HFF-Myc (cell line): ENCODE measurements at places on chromosomes 11 and 22.

DNA sequence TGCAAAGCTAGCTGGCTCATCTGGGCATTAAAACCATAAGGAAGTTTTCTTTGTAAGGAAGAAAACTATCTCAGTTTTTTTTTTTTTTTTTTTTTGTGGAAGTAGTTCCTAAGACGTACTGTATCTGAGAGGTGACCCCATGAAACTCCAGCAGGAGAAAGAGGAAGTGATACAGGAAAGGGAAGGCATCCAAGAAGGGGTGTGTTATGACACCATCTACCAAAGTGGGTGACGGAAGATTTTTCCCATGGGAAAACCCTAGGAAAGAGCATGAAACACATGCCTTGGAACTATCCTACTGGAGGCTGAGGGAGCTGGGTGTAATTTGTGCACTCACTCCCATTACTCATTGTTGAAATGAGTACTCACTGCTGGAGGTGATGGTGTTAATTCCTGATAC lies 63.8 kb upstream of the ARHGAP20 start:
- DNase-seq = no peak

DNA sequence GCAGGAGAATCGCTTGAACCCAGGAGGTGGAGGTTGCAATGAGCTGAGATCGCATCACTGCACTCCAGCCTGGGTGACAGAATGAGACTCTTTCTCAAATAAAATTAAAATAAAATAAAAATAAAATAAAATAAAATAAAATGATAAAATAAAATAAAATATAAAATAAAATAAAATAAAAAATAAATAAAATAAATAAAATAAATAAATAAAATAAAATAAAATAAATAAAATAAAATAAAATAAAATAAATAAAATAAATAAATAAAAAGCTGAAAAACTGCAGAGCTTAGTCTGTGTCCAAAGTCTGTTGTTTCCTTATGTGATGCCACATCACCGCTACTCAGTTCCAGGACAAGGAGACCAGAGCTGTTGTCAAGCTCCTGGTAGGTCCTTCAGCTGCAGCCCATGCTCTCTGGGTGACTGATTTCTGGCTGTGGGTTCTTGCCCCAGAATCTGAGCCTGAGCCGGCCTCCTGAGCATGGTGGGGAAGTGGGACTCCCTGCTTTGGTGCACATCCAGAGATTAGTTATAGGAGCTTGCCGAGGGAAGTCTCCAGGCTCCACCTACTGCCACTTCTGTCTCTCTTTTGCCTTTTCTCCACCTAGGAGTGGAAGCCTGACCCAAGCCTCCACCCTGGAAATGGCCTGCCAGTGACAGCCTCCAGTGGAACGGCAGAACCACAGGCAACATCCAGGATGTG lies 31.3 kb upstream of the ADA2 start:
- no peak for DNase-seq

DNA sequence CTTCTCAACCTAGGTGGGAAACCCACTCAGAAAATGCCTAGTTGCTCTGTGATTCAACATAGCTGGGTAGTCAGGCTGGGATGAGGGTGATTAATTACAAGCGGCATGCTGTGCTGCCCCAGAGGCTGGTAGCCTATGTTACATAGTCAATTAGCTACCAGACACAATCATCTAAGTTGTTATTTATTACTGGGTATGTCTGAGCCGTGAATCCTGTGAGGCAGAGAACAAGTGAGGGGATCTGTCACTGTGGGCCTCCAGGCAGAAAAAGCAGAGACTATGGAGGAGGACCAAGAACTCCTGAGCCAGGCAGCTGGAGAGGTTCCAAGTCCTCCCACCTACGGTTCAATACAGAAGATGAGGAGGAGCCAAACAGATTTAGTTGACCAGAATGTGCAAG lies 186.6 kb upstream of the BDNF start:
- DNase-seq = no peak

DNA sequence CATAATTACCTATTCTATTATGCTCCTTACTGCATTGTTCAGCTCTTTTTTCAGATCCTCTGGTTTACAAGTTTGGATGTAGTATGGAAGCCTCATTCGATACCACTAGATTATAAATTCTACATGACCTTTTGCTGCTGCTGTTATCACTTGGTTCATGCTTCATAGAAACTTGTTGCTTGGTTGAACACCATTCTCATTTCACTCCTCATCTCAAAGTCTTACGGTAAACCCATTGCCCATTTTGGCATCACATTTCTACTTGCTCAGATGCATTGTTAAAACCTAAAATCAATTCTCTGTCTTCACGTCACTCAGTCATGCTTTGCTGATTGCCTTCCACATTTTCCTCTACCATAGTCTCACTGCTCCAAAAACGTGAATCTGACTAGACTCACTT lies 155.5 kb upstream of the DDI1 start:
- DNase-seq = no peak

GRCh38 chr11:2932850-2933251 lies 3.6 kb upstream of the PHLDA2 start:
- DNase-seq = no peak

- peak; percentile 27 for DNase-seq
Observed at GRCh38 chr11:32297611-32298011, 137.7 kb downstream of the WT1 start.

- DNase-seq = no peak
Observed at GRCh38 chr11:91857179-91857578, 367.4 kb upstream of the FAT3 start.

DNA sequence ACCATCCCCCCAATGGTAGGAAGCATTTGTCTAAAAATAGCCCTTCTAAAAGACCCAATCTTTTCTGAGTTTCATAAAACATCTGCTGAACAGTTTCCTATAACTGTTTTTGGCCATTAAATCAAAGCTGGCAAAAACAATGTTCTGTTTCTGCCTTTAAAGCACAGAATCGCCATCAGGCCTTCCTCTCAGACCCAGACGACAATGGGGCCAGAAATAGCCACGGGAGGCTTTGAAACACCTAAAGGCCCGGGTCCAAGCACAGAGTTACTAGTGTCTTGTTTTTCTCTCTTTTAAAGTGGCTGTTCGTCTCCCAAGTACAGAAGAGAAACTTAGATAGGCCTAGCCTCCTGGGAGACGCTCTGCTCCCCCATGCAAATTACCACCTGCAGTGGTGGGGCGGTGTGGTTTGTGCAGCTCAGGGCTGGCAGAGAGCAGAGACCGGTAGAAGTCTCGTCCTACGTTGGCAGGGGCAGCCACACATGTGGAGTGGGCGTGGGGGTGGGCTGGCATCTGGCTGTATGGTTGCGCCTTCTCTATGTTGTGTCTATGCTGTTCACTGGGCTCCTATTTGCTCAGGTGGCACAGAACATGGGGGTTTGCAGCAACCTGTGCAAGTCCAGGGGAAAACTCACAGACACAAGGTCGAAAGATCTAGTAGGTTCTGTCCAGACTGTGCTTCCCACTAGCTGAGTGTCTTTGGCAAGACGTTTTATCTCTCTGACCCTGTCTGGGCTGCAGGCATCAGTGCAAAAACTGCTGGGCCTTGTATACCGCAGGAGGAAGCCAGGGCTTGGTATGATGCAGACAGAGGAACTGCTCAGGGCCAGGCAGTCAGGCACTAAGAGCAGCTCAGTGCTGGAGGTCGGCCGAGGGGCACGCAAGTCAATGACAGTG lies 23.6 kb upstream of the ETS1 start:
- no peak for DNase-seq

DNA sequence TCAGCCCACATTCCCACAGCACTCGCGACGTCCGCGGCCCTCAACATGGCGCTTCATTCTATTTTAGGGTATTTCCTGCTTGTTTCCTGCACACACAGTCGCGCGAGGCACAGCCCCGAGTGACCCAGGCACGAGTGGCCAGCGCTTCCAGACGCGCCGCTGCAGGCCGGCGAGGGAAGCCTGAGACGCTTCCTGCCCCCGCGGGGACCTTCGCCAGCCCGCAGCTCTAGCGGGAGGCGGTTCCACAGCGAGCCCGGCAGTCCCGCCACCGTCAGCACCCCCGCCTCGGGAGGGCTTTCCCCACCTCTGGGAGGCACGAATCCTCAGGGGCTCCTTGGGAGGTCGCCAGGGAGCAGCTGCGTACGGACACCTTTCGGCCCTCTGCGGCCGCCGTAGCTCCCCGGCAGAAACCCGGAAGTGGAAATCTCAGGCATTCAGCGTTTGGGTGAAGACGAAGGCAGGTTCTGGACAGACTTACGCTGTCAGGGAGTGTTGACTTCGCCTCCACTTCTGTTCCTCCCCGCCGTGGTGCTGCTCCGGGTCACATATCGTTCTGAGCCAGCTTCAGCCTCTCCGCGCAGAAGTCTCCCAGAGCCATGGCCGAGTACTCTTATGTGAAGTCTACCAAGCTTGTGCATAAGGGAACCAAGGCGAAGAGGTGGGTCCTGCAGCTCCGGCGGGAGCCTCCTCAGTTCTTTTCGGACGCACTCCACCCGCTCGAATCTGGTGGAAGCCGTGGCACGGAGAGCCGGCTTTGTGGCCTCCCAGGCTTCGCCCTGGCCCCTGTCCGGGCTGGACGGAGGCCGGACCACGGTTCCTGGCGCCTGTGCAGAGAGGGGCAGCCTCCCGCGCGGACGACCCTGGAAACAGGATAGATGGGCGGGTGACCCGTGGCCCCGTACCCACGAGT lies 2925.9 kb upstream of the OR11H1 start:
- no peak for DNase-seq

DNA sequence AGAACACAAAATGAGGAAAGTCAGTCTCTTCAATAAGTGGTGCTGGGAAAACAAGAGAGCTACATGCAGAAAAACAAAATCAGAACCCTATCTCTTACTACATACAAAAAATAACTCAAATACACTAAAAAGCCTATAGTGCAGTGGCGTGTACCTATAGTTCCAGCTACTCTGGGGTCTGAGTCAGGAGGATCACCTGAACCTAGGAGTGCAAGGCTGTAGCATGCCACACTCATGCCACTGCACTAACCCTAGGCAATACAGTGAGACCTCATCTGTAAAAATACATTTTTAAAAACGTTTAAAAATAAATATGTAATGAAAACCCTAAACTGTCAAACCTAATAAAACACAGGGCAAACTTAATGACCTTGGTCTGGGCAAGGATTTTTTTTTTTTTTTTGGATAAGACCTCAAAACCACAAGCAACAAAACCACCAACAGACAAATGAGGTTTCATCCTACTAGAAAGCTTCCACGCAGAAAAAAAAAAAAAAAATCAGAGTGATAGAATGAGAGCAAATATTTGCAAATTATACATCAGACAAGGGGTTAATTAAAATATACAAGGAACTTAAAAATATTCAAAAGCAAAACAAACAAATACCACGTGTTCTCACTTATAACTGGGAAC lies 35.2 kb downstream of the XKR3 start:
- no peak for DNase-seq

- DNase-seq = no peak
Observed at GRCh38 chr11:12768726-12769673, 94.8 kb downstream of the TEAD1 start.

GRCh38 chr11:19723572-19724342 lies 11.1 kb downstream of the NAV2 start:
- DNase-seq = peak; percentile 77

- DNase-seq = peak; percentile 33
Observed at GRCh38 chr11:107549253-107549953, 16.1 kb downstream of the ALKBH8 start.

- no peak for DNase-seq
Observed at GRCh38 chr11:7506243-7506642, 7.6 kb upstream of the PPFIBP2 start.

DNA sequence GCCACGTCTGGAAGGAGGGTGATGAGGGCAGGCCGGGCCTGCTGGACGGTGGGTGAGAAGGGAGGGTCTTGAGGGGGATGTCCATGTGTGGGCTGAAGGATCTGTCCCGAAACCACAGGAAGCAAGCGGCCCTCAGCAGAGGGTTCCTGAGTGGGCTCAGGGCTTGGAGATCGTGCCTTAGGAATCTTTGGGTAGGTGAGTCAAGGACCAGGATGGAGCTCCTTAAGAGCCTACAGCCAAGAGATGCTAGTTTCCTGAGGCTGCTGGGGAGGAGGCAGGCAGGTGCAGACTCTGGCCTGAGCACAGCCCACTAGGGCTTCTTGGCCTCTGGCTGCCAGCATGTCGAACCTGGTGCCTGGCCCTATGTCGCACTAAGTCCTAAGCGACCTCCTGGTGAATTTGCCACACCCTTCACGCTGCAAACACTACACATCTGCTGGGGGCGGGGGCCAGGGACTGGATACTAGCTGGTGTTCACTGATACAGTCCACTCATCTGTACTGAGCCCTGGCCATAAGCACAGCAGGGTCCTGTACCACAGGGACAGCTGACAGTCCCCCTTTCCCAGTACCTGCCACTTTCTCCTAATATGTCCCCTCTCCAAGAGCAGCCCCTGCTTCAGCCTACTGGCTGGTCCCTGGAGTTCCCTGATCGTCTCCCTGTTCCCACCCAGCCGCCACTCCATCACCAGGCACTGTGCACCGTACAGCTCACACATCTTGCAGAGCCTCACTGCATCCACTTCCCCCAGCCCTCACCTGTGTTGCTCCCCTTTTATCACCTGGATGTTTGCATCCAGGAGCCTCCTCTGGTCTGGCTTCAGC lies 19.5 kb downstream of the GNAZ start:
- DNase-seq = no peak

- DNase-seq = no peak
Observed at GRCh38 chr11:121521145-121522042, 68.6 kb upstream of the SORL1-AS1 start.

- no peak for DNase-seq
Observed at GRCh38 chr11:121553806-121554205, 101.0 kb upstream of the SORL1-AS1 start.

GRCh38 chr22:32574411-32574810 lies 99.8 kb downstream of the FBXO7 start:
- DNase-seq = no peak

- no peak for DNase-seq
Observed at GRCh38 chr11:75275581-75275980, 35.0 kb downstream of the TPBGL start.

- DNase-seq = no peak
Observed at GRCh38 chr11:130592056-130592455, 143.6 kb downstream of the ADAMTS15 start.

DNA sequence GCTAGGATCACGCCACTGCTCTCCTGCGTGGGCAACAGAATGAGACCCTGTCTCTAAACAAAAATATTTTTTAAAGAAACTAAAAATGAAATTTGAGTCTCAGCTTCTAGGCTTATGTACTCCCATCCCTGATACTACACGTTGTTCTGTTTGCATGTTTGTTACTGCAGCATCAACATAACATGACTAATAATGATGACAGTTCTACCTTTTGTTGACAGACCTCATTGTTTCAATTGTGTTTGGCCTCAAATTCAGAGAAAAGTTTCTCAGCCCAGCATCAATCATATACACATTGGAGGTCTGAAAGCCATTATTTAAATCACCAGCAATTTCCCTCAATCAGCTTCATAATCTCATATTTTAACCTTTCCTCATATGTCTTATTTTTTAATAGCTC lies 20.8 kb downstream of the LAYN start:
- no peak for DNase-seq

DNA sequence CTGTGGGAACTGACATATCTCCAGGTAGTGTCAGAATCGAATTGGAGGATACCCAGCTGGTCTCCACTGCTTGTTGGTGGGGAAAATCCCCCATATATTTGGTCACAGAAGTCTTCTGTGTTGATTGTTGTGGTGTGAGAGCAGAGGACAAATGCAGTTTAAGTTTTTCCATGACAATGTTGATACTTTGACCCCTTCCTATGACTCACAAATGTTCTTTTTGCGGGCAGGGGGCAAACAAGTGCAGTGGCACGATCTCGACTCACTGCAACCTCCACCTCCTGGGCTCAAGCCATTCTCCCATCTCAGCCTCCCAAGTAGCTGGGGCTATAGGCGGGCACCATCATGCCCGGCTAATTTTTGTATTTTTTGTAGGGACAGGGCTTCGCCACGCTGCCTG lies 7.4 kb upstream of the PATL1 start:
- DNase-seq = no peak

GRCh38 chr11:109527496-109527895 lies 105.5 kb downstream of the C11orf87 start:
- no peak for DNase-seq
